A549 treated with Mapracorat at 1 μM for 4 hours (cell line): ENCODE measurements at places on chromosomes 3 and 15. TPM values are rescaled to one million over a fixed set of nuclear protein-coding genes. Genes with fewer than 3 reads are reported as not detected.

The MAP2K1 gene
- total RNA-seq: 89.3 to 134 TPM (median 128 TPM) in 5 replicates

The ALDH1A3 gene
- 15.1 to 16.5 TPM (median 15.9 TPM) in 5 replicates for total RNA-seq

The TTC23 gene
- total RNA-seq: 8.7 to 11.6 TPM (median 9.9 TPM) in 5 replicates

The TMEM207 gene
- not detected in 5 replicates for total RNA-seq

The TP63 gene
- 0.10 to 0.48 TPM (median 0.27 TPM) in 5 replicates for total RNA-seq
